ENCODE measurements at places on chromosomes 1 and 21. TPM values are rescaled to one million over a fixed set of nuclear protein-coding genes. Genes with fewer than 3 reads are reported as not detected.

DNA sequence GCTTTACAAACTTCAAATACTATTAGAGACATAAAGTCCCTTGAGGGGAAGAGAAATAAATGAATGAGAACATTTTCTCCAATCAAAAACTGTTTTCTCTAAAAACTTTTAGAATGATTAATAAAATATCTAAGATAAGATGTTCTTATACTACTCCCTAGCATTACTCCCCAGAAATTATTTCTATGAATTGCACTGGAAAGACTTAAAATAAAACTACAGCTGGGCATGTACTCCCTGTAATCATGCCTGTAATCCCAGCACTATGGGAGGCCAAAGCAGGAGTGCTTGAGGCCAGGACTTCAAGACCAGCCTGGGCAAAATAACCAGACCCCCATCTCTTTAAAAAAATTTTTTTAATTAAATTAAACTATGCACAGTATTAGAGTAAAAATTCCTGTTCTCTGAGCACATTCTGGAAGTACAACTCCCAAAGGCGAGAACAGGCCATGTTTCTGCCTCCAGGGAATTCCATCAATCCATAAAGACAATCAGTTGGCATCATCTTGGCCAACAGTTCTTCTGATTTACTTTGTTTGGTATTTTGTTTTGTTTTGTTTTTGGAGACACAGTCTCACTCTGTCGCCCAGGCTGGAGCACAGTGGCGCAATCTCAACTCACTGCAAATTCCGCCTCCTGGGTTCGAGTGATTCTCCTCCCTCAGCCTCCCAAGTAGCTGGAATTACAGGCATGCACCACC is 77.9 kb downstream of the TGFBR3 start:
- no peak for DNase-seq

- DNase-seq, result no peak
Observed at GRCh38 chr1:73943270-73943669, 254.7 kb downstream of the LRRIQ3 start.

- no peak for DNase-seq
Observed at GRCh38 chr1:6462412-6463119, 3.4 kb downstream of the TNFRSF25 start.

GRCh38 chr1:209659909-209660308 is 7.7 kb upstream of the LAMB3 start:
- DNase-seq, result no peak

GRCh38 chr1:8678673-8679394 is 138.6 kb downstream of the RERE start:
- DNase-seq, result no peak

DNA sequence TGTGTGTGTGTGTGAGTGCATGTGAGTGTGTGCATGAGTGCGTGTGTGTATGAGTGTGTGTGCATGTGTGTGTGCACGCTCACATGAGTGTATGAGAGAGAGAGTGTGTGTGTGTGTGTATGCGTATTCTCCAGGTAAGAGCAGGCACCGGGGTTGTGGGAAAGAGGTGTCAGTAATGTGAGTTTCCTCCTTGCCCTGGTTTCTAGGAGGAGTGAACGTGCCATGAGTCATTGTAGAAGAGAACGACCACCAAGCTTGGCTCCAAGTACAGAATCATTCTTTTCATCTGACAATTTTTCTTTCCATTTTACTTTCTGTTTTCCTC is 79.1 kb downstream of the POFUT2 start:
- DNase-seq, result no peak

DNA sequence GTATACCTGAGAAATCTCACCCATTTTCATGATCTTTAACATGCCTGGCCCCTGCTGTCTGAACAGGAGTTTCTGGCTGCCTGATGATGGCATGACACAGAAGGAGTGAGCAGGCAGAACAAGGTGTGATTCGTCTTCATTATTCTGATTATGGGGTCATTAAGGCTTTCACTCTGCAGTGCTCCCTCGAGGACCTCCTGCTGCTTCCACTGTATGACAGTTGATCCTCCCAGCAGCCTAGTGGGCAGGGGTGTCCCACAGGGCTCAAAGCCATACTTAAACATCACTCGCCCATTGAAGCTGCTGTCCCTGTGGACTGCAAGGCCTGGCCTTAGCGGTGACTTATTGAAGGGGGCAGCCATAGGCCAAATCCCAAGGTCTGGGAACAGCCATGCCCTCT is 12.7 kb upstream of the PARS2 start:
- no peak for DNase-seq

- DNase-seq, result peak; percentile 43
Observed at GRCh38 chr1:156319664-156320063, 18.4 kb downstream of the CCT3 start.

Gene C1orf105
- not detected for polyA plus RNA-seq

GRCh38 chr21:42548687-42549406 is 35.2 kb downstream of the SLC37A1 start:
- DNase-seq, result no peak

DNA sequence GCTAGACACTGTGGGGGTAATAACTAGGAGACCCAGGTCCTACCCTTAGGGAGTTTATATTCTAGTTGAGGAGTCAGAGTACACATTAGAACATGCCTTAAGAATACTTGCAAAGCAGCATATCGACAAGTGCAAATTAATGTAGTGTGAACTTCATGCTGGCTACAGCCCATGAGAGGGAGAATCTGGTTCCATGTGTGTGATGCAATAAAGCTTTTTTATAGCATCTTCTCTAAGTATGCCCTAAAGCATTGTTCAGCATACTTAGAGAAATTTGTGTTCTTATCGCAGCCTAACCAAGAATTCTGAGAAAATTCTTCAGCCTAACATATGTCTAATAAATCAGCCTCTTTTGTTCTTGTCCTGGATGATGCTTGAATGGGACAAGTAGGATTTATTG is 95.5 kb downstream of the SDCCAG8 start:
- DNase-seq, result no peak

DNA sequence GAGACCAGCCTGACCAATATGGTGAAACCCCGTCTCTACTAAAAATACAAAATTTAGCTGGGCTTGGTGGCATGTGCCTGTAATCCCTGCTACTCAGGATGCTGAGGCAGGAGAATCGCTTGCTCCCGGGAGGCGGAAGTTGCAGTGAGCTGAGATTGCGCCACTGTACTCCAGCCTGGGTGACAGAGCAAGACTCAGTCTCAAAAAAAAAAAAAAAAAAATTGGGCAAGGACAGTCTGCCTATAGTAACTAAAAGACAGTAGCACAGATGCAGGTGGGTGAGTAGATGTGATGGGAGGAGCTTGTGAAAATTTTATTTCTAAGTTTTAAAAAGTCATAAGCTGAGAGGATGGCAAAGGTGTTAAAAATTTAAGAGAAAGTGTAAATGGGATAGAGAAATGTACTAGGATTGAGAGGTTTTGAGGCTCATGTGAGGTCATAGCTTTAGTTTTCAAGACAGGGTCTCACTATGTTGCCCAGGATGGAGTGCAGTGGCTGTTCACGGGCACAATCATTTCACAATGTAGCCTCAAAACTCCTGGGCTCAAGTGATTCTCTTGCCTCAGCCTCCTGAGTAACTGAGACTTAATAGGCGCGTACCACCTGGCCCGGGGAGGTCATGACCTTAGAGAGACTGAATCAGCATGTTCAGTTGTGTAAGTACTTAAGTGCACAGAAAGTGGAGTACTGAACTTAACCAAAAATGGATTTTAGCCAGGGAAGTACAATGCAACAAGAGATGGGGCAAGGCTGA is 33.7 kb downstream of the PTP4A2 start:
- DNase-seq, result no peak

Gene CYP4A22
- not detected for polyA plus RNA-seq

Gene MRPL37
- 11.3 TPM for polyA plus RNA-seq

Gene OR2L3
- 0.02 TPM for polyA plus RNA-seq

Gene IL10
- not detected for polyA plus RNA-seq

- DNase-seq, result no peak
Observed at GRCh38 chr1:231334079-231334666, 3.5 kb downstream of the EXOC8 start.

Gene SPAG17
- not detected for polyA plus RNA-seq

Gene SAMD13
- polyA plus RNA-seq, result 1.3 TPM

DNA sequence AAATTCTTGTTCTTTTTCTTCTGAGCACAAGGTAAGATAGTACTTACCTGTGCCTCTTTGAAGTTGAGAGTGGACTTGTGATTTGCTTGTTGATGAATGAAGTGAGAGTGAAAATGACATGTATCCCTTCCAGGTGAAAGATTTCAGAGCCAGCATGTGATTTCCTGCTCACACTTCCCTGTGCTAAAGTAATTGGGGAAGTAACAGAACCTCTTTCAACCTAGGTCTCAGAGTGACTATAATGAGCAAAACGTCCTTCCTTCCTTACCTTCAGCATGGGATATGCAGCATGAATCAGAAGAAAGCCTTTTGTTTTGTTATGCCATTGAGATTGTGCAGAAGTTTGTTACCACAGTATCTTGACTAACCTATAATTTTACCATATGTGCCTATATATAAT is 24.6 kb downstream of the RAVER2 start:
- no peak for DNase-seq

Gene GBP5
- polyA plus RNA-seq, result 0.08 TPM

All from SK-N-SH (cell line).